ENCODE measurements at places on chromosomes 5 and 9.

- no peak for DNase-seq
Observed at GRCh38 chr9:127458921-127459320, 7.6 kb downstream of the LRSAM1 start.

- DNase-seq = no peak
Observed at GRCh38 chr5:18802336-18802735, 1168.1 kb downstream of the TAF11L14 start.

DNA sequence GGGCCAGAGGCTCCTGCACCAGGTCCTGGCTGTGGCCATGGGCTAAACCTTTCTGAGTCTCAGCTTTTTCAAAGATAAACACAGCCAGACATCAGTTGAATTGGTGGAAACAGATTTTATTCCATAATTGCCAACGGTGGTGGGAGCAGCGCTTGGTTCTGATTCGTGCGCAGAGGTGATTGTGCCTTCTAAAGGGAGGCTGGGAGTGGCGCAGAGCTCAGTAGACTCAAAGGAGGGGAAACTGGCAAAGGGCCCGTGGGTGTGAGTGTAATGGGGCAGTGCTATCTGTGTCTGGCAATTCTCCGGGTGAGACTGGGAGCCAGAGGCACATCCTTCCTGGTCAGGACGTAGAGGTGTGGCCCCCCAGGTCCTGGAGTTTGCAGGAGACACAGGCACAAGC lies 169.4 kb upstream of the PPP1R26 start:
- DNase-seq = no peak

DNA sequence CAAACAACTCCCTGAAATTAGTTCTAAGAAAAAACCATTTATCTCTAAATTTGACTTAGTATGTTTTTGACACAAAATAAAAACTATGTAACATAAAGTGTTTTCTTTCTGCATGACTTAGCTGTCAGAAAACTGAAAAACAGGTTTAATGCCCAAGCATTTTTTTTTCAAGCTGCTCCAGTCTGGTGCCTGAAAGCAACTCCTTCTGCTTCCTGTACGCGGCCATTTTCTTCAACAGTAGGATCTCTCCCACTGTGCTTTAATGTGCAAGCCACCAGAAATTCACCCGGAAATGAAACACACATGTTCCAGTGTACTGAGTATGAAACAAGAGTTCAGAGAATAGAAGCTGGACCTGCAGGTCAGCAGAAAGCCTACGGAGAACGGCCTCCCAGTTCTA lies 161.2 kb downstream of the MED27 start:
- no peak for DNase-seq

- DNase-seq = no peak
Observed at GRCh38 chr9:17185481-17186029, 50.7 kb downstream of the CNTLN start.

DNA sequence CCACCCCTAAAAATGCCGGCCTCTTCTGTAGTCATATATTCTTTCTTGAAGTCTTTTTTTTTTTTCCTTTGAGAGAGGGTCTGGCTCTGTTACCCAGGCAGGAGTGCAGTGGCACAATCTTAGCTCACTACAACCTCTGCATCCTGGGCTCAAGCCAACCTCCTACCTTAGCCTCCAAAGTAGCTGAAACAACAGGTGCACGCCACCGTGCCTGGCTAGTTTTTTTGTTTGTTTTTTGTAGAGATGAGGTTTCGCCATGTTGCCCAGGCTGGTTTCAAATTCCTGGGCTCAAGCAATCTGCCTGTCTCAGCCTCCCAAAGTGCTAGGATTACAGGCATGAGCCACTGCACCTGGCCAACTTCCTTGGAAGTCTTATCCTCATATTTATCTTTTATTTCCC lies 19.1 kb downstream of the SREK1IP1 start:
- no peak for DNase-seq

DNA sequence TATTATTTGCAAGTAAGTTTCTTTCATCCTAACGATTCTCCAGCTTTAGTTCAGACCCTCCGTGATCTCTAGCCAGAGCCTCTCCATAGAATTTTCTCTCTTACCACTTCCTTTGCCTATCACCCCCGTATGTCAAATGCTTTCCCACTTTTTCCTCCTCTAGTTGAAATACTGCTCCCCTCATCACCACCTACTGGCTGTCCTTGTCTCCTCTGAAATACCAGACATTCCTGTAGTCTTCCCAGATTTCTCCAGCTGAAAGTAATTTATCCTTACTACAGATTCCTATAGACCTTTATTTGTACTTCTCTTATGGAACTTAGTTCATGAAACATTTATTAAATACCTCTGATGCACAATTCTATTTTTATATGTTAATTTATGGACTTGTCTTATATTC lies 36.0 kb upstream of the GLIPR2 start:
- no peak for DNase-seq

DNA sequence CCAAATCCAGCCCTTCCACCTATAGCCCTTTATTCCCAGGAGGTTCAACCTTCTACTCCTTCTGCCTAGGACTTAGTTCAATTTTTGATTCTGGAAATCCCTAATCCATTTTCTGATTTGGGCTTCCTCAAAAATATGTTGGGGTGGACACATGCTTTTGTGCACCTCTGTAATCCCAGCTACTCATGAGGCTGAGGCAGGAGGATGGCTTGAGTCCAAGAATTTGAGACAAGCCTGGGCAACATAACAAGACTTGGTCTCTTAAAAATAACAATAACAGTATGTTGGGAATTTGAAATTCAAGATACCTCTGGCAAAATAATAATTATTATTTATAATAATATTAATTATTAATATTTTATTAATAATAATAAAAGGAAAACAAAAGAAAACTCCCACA lies 188.7 kb upstream of the TLE4 start:
- DNase-seq = no peak

DNA sequence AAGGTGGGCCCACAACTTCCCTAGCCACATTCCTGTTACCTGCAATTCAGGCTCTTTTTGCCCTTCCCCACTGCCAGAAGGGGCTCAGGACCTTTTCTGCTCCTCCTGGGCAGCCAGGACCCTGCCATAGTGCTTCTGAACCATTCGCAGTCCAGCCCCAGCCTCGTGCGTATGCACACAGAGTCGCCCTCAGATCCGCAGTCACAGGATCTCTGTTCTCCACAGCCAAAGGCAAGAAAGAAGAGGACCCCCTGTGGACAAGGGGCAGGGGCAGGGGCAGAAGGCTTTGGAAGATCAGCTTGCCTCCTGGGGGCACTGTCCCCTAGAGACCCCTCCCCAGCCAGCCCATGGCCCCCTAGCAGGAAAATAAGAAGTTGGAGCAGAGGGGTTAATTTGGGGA lies 82.8 kb downstream of the PCDH1 start:
- DNase-seq = no peak

DNA sequence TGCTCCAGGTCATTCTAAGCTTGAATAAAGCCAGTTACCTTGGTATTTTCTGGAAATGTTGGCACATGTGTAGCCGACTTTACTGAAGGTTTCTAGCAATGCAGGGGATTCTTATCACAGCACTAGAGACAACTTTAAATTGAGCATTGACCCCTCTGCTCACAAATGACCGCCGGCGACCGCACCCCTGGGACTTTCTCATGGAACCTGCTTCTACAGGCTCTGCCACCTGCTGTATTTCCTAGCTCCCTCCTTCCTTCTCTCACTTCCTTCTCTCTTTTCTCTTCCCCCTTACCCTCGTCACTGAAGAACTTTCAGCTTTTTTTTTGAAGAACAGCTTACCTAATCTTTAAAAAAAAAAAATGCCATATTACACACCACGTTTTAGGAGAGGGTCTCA lies 30.9 kb upstream of the DAB2 start:
- DNase-seq = no peak

GRCh38 chr9:92138157-92138959 lies 23.1 kb upstream of the SPTLC1 start:
- DNase-seq = peak; percentile 64

DNA sequence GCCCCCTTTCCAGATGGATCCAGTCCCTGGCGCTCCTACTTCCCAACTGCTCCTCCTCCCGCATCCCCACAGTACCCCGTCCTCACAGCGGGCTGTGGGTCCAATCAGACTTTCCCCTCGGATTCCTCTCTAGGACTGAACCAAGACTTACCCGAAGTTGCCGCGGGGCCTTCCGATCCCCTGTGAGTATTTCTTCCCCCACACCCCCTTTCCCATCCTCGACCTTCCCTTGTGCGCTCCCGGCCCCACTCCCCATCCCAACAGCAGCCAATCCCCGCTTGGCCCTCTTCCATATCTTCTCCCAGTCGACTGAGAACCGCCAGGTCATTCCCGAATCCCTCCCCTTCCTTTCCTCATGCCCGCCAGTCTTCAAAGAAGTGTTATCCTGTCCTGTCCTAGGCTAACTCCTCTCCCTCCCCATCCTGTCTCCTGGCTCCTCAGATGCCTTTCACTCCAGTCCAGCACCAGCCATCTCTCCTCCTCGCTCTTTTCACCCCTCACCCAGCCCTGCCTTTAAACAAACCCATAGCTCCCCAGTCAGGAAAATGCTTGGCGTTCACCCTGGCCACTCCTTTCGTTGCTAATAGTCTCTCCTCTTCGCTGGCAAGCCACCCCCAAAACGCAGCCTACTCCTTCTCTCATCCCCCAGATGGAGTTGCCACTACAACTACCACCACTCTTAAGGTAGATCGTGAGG lies 646 bp downstream of the SWI5 start:
- DNase-seq = no peak

GRCh38 chr5:73448463-73449136 lies at the start of gene FOXD1:
TSS of gene FOXD1 (minus strand) at chr5:73448777. CDS start at chr5:73448362, 415 bp downstream.
- DNase-seq = no peak

GRCh38 chr5:102532123-102532522 lies 33.3 kb upstream of the SLCO6A1 start:
- no peak for DNase-seq

DNA sequence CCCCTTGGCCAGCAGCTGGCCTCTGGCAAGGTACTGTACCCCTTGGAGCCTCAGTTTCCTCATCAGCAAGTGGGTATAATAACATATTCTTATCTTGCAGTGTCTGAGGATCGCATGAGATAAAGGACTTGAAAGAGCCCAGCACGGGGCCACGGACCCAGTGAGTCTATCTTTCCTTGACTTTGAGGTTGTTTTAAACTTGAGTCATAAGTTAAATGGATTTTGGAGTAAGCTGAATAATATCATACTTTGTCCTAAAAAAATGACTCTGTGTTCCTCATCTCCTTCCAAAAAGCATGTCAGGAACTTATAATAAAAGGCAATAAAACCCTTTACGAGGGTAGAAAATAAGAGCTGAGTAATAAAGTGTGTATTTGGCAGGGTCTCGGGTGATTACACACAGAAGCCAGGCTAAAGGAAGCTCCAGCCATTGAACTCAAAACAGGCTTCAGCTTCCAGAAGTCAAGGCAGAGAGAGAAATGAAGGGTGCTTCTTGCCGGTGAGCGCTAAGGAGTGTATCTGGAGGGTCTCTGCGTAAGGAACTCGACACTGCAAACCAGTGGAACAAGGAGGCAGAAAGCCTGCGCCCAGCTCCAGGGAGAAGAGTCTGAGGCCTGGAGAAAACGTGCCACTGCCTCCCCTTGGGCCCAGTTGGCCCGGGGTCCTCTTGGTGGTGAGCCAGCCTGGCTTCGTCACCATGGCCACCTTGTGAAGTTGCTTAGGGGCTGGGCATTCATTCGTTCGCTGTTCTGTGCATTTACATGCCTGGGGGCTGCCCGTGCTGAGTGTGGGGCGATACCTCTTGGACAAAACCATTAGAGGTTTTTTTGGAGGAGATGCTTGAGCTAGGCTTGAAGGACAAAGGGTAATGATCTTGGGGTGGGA lies 72.4 kb upstream of the PHYKPL start:
- DNase-seq = no peak

DNA sequence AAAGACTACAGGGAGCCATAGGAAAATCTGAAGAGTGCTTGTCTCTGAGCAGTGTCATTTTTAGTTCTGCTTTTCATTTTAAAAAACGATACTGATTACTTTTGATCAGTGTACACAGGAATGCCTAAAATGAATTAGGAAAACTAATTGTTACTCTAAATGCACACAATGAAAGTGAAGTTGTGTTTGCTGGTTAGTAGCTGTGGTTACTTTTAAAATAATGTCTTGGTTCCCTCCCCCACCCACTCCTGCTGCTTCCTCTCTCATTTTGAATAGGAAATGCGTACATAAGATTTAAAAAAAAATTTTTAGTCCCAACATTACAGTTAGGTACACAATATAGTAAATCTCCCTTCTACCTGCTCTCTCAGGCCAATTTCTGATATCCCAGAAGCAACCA lies 47.5 kb upstream of the PLPP1 start:
- DNase-seq = no peak

DNA sequence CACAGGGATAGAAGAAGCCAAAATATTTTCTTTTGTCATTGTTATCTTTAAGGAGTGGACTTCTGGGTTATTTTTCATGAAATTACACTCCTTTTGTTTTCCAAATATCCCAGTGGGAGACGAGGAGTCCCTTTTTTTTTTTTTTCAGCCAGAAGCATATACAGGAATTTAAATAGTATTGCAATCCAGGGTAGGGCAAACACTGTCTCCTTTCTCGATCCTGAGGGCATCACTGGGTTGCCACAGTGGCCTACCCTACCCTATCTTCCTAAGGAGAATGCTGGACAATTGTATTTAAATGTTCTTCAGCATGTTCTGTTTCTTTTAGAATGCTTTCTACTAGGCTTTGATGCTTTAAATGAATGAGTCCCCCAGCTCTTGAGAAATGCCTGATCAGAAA lies 47.9 kb downstream of the LRRC70 start:
- DNase-seq = no peak

- DNase-seq = no peak
Observed at GRCh38 chr5:123092696-123093095, 3.7 kb downstream of the PRDM6 start.

Measured in CD4-positive, alpha-beta T cell treated with Interferon alpha-2 for 1 hour (primary cell).